ENCODE measurements at places on chromosomes 3 and 15.

DNA sequence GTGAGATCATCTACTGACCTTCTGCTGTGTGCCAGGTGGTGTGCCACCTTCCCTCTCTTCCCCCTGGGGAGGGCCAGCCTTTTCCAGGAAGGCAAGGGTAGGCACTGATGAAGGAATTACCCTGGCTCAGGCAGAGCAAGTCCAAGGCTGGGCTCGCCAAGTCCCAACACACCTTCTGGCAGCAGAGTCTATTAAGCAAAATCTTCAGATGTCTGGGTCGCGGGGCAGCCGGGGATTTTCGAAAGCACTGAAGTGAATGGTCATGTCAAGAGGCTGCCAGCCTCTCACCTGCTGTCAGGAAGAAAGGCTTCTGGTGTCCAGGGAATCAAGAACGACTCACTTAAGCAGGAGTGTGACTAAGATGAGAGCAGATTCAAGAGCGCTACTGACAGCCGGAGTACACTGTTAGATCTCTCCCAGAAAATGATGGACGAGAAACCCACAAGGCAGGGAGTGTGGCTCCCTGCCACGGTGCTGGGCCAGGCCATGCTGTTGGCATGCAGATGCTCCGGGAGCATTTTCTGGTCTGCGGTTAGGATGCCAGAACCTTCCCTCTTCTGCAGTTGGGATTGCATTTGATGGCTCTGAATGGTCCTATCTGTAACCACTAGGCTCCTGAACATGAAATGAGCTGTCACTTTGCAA, 479.8 kb downstream of the SHQ1 start:
- DNase-seq: no peak

DNA sequence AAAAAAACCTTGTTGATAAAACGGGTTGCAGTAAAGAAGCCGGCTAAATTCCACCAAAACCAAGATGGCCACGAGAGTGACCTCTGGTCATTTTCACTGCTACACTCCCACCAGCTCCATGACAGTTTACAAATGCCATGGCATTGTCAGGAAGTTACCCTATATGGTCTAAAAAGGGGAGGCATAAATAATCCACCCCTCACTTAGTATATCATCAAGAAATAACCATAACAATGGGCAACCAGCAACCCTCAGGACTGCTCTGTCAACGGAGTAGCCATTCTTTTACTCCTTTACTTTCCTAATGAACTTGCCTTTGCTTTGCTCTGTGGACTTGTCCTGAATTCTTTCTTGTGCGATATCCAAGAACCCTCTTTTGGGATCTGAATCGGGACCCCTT, 14.4 kb upstream of the CDC25A start:
- no peak for DNase-seq

DNA sequence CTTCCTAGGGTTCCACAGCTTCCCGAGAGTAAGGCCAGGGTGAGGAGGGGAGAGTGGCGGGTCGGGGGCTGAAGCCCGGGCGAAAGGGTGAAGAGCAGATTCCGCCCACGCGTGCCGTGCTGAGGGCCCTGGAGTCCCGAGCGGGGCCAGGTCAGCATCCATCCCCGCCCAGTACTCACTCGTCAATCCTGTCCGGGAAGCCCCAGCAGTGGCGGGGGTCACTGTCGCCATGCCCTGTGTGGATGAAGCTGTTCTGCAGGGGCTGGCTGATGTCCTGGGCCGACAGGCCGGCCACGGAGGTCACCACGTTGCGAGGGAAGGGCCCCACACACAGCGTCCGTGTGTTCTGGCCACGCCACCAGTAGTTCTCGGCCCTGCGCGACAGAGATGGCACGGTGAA, 36.3 kb downstream of the TNK2 start:
- no peak for DNase-seq

GRCh38 chr3:14810070-14810791, 8.5 kb upstream of the FGD5 start:
- DNase-seq: no peak

Measured in CD4-positive, alpha-beta T cell treated with Interleukin-1 beta for 1 hour (primary cell).